ENCODE measurements at places on chromosomes 3 and 15.

- no peak for DNase-seq
Measured at GRCh38 chr3:77026904-77027634, 12.8 kb upstream of the ROBO2 start.

- DNase-seq: no peak
Measured at GRCh38 chr15:70160803-70161565, 63.3 kb upstream of the TLE3 start.

DNA sequence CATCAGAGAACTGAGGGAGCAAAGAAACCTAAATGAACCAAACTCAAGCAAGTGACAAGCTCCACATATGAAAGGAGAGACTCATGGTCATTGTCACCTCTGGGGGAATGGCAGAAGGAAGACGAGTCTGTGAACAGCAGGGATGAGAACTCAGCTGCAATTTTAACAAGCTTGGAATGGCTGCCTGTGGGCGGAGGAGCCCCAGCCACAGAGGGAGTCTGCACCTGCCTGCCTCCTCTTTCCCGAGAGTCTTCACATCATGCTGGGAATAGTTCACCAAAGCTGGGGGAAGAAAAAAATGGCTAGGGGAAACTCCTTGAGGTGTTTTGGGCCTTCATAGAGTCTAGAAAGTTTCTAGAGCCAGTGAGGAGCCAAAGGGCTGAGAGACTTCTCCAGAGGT is 21.3 kb upstream of the BHLHE40 start:
- no peak for DNase-seq

DNA sequence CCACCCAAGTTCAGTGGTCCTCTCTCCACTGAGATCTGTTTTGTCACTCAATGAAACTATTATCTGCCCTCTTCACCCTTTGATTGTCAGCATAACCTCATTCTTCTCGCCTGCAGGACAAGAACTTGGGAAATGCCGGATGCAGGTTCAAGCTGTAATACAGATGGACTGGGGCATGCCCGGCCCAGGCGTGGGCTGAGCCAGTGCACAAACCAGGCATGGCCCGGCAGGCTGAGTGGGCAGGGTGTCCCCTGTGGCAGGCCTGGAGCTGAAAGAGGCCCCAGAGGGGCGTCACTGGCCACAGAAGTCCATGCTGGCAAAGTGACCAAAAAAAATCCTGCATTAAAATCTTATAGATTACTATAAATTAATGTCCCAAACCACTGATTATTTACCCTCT is 638.9 kb upstream of the EPHA6 start:
- no peak for DNase-seq

DNA sequence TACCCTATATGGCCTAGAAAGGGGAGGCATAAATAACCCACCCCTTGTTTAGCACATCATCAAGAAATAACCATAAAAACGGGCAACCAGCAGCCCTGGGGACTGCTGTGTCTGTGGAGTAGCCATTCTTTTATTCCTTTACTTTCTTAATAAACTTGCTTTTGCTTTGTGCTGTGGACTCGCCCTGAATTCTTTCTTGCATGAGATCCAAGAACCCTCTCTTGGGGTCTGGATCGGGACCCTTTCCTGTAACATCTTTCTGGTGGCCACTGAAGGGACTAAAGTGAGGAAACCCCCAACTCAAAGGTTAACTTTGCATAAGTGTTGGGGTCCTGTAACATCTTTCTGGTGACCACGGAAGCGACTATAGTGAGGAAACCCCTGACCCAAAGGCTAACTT is 15.7 kb upstream of the HHATL start:
- DNase-seq: no peak

DNA sequence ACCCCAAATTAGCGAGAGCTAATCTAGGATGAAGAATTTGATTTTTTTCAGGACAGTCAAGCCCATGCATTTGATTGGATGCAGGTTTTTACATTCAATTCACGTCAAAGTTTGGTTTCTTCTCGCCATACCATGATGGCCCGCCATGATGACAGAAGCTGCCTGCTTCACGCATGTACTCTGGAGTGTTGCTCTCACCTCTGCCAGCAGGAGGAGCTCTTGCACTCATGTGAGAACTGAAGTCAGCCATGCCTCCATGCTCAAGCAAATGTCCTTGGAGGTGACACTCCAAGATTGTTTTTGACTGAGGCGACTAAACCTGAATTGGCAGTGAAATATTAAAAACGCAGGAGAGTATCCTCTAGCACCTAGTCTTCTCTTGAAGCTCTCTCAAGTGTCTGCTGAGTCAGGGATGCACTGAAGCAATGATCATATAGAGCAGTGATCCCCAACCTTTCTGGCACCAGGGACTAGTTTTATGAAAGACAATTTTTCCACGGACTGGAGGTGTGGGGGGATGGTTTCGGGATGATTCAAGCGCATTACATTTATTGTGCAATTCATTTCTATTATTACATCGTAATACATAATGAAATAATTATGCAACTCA is 120.9 kb downstream of the SAMMSON start:
- no peak for DNase-seq

DNA sequence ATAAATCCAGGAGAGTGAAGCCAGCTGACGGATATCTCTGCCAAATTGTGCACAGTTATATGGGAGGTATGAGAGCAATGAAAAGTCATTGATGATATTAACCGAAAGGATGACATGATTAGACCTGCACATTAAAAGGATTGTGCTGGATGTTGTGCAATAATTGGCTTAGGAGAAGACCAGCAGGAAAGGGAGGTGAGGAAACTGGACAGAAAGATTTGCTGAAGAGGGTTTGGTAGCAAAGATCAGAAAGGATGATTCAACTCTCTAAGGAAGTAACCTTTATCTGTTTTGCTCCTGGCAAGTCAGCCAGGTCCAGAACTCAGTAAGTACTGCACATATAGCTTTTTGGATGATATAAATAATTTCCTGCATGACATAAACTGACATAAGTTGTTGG is 704.7 kb downstream of the GRM7 start:
- no peak for DNase-seq

- DNase-seq: no peak
Measured at GRCh38 chr15:63382966-63383710, 1.5 kb upstream of the CA12 start.

DNA sequence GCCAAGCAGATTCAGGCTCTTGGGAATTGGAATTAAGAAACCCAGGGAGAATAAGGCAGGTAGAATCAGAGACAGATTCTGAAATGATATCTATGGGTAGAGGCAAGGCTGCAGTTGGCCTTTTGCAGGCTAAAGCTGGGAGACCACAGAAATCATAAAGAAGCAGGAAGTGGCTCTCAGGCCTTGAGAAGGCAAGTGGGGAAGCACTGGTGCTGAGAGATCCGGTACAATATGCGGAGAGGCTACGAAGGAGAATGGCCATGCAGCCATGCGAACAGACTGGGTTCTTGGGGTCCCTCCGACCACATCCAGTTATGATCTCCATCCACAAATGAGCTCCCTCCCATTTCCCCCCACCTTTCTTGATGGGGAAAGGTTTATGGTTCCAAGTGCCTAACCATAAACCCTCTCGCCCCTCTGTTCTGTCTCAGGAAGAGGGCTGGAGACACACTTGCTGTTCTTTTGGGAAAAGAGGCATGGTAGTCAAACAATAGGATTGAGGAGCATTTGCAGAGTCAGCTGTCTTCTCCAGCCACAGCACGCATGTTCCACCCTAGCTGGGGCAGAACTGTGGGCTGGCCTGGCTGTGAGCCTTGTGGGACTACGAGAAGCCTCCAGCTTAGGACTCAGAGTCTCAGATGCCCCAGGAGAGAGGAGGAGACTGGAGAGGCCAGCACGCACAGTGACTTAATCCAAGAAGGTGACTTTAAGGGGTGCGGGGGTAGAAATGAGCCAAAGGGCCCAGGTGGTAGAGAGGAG is 99.6 kb downstream of the RPLP1 start:
- DNase-seq: no peak

GRCh38 chr3:28476764-28477163 is 128.1 kb upstream of the AZI2 start:
- no peak for DNase-seq

- DNase-seq: no peak
Measured at GRCh38 chr3:16522834-16523233, 9.3 kb upstream of the RFTN1 start.

GRCh38 chr3:39414421-39414907 is 7.9 kb downstream of the RPSA start:
- DNase-seq: no peak

DNA sequence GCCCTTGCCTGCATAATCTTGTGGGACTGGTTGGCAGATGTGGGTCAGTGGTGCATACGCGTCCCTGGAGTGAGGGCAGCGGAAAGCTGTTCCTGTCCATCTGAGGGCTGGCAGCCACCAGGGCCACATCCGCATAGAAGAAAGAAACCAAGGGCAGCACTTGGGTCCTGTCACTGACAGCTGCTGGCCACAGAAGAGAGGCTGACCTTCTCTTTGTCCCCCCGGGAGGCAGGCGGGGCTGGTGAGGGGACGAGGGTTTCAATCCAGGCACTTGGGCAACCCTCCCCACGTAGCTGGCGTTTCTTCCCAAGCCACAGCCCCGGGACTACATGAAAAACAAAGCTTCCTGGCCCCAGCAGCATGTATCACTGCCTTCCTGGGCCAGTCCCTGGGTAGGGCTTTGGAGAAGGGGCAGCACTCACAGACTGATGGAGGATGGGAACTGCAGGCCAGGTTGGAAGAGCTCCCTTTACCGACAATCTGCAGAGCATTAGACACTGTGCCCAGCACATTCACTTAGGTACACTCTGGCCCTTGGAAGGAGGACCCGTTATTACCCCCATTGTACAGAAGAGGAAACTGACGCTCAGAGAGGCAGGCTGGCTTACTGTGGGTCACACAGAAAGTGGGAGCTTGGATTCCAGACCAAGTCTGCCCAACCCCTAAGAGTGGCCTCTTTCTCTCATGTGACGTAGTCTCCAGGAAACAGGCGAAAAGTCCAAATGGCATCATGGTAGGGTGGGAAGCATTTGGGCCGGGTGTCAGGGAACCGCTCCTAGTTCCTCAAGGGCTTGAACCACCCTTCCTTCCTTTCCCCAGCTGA is 78.8 kb upstream of the SLC6A6 start:
- no peak for DNase-seq

DNA sequence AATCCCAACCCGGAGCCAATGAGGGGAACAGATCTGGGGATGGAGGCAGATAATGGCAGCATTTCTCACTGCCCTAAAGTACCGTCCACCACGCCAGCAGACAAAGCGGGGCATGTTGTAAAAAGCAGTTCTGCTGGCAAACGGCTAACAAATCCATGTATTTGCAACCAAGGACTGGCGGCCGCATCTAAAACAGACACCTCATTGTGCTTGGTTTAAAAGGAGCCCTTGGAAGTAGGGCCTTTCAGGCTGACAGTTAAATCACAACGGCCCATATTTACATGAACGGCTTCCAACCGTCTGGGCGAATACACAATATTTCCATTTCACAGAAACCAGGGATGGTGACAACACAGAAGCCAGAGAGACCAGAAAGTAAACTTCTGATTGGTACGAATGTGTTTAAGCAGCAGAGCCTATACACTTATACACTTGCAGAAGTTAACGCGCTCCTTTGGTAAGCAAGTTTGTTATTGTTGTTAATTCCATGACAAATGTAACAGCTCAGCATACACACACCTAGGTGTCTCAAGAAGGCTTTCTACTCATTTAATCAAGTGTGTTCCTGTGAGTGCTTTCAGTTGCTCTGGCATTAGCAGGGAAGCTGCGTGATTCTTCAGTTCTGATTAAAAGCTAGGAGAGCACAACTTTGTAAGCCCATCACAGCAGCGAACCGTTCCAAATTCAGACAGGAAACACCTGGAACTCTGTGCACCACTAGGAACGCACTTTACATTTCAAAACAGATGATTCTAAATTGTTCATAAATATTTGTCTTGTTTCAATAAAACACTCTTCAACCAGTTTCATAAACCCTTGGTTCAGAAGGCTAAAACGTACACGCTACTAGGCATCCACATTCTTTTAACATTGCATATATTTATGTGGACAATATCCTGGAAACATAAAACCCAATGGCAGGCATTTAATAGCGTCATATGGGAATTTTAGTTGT is 112.9 kb downstream of the PDZRN3 start:
- DNase-seq: no peak

GRCh38 chr3:99658274-99658673 is 19.9 kb downstream of the COL8A1 start:
- no peak for DNase-seq

- DNase-seq: no peak
Measured at GRCh38 chr3:108940166-108940565, 13.5 kb downstream of the GUCA1C start.

DNA sequence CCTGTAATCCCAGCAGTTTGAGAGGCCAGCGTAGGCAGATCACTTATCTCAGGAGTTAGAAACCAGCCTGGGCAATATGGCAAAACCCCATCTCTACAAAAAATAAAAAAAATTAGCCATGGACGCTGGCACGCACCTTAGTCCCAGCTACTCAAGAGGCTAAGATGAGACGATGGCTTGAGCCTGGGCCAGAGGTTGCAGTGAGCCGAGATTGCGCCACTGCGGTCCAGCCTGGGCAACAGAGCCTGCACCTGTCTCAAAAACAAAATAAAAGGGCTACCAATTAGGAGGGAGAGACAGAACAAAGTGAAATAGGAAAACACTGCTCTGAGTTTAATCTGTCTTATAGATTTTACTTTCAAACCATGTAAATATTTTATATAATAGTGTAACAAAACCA is 33.8 kb downstream of the MSL2 start:
- no peak for DNase-seq

- no peak for DNase-seq
Measured at GRCh38 chr3:33394403-33395054, 45.7 kb downstream of the UBP1 start.

- DNase-seq: no peak
Measured at GRCh38 chr3:111143-112069, 85.2 kb upstream of the CHL1 start.

GRCh38 chr3:12182687-12183441 is 24.2 kb upstream of the TIMP4 start:
- no peak for DNase-seq

- DNase-seq: no peak
Measured at GRCh38 chr3:134294302-134295280, 43.9 kb upstream of the RYK start.

DNA sequence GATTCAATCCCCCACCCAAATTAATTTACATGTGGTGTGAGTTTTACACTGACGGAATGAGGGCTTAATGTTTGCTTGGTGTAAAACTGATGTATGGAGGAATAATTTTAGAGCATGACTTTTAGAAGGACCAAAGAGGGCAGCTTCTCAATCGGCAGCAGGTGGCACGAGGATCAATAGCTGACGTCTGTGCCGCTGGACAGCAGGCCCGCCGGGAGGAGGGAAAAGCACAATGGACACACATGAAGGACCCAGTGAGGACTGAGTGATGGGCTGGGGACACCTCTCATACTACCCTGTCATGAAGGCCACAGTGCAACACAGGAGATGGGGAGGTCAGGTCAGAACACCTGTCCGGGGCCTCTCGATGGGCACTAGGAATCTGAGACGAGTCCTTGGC is 61.4 kb upstream of the NSMCE3 start:
- DNase-seq: no peak

- DNase-seq: no peak
Measured at GRCh38 chr15:98955961-98956723, 51.5 kb downstream of the PGPEP1L start.

- DNase-seq: peak; percentile 8
Measured at GRCh38 chr3:99429502-99429901, 208.9 kb upstream of the COL8A1 start.

GRCh38 chr15:24772266-24772665 is 96.7 kb downstream of the NPAP1 start:
- DNase-seq: no peak

- DNase-seq: no peak
Measured at GRCh38 chr3:15657016-15657415, 55.5 kb downstream of the BTD start.
